ENCODE measurements at places on chromosomes 12 and 14. TPM values are rescaled to one million over a fixed set of nuclear protein-coding genes. Genes with fewer than 3 reads are reported as not detected.

Gene KIAA0586
- total RNA-seq: 23.9 TPM

Gene RASSF9
- 1.2 TPM for total RNA-seq

Gene LALBA
- not detected for total RNA-seq

Gene PRR13
- total RNA-seq: 20.4 TPM

Gene KLRC4
- total RNA-seq: not detected

Gene STXBP6
- total RNA-seq: not detected

Gene HOXC4
- total RNA-seq: not detected

Gene GNG2
- 0.65 TPM for total RNA-seq

Gene CD163L1
- total RNA-seq: 5.8 TPM

Gene NFE2
- total RNA-seq: not detected

Gene TMEM132C
- total RNA-seq: not detected

Gene PEBP1
- total RNA-seq: 156 TPM

Gene SRRM4
- total RNA-seq: not detected

Data from epithelial cell of umbilical artery (primary cell).